Tongue (tissue), 3 donors: ENCODE measurements at places on chromosomes 7 and 10. TPM values are rescaled to one million over a fixed set of nuclear protein-coding genes. Genes with fewer than 3 reads are reported as not detected.

Gene FGL2
- total RNA-seq, result 110 TPM

Gene CYP3A7
- 0.21 TPM for total RNA-seq

Gene TRA2A
- 56.5 TPM for total RNA-seq

Gene ASB10
- 4.9 TPM for total RNA-seq

Gene C10orf67
- 0.82 TPM for total RNA-seq

Gene CRHR2
- 0.51 TPM for total RNA-seq

Gene ENKUR
- 0.21 TPM for total RNA-seq

Gene SPAM1
- total RNA-seq, result not detected

Gene SLC26A3
- not detected for total RNA-seq

Gene GRM3
- total RNA-seq, result not detected

Gene VAX1
- not detected for total RNA-seq

Gene IGF2BP3
- total RNA-seq, result 37.7 TPM

Gene NKX1-2
- total RNA-seq, result not detected

Gene BTAF1
- total RNA-seq, result 53.2 TPM

Gene PDZD7
- total RNA-seq, result not detected

Gene LRGUK
- 1.6 TPM for total RNA-seq

Gene CRYGN
- total RNA-seq, result not detected

Gene HSPA12A
- 9.3 TPM for total RNA-seq

Gene LIPN
- total RNA-seq, result not detected

Gene MEST
- 951 TPM for total RNA-seq

Gene STEAP1B
- 3.0 TPM for total RNA-seq

Gene DLX6
- total RNA-seq, result not detected

Gene GNAT3
- 4.0 TPM for total RNA-seq

Gene WEE2
- not detected for total RNA-seq

Gene NPTX2
- 4.3 TPM for total RNA-seq

Gene YWHAG
- 142 TPM for total RNA-seq

Gene LBX1
- 5.6 TPM for total RNA-seq

Gene PTPRE
- total RNA-seq, result 20.9 TPM

Gene PRSS37
- total RNA-seq, result not detected

Gene COL13A1
- 4.6 TPM for total RNA-seq

Gene ALDH18A1
- 54.3 TPM for total RNA-seq

Gene H2BK1
- not detected for total RNA-seq

Gene HGF
- total RNA-seq, result 10.2 TPM

Gene SPDYE16
- total RNA-seq, result 0.72 TPM

Gene FAM221A
- 2.7 TPM for total RNA-seq

Gene FAM25G
- not detected for total RNA-seq

Gene GIMAP4
- 42.2 TPM for total RNA-seq

Gene AGR3
- total RNA-seq, result 4.9 TPM

Gene INHBA
- total RNA-seq, result 5.5 TPM

Gene NANOS1
- total RNA-seq, result 4.6 TPM

Gene NEUROD6
- 0.21 TPM for total RNA-seq

Gene BLVRA
- total RNA-seq, result 25.0 TPM

Gene PLAU
- total RNA-seq, result 37.8 TPM

Gene GPR26
- total RNA-seq, result 0.10 TPM

Gene UCN3
- not detected for total RNA-seq

Gene LRRN3
- total RNA-seq, result 2.5 TPM

Gene GRM8
- 0.41 TPM for total RNA-seq

Gene CCL24
- not detected for total RNA-seq

Gene OR6V1
- not detected for total RNA-seq

Gene FEZF1
- not detected for total RNA-seq

Gene TEX47
- total RNA-seq, result not detected

Gene ITPRID1
- 0.92 TPM for total RNA-seq

Gene OPN1SW
- not detected for total RNA-seq

Gene ATG9B
- 25.8 TPM for total RNA-seq

Gene GPR146
- total RNA-seq, result 15.8 TPM
